ENCODE measurements at places on chromosomes 3 and 15.

- no peak for DNase-seq
These were observed 158.7 kb upstream of the UBE2E2 start for GRCh38 chr3:23044463-23044862.

GRCh38 chr3:111850537-111850936, 8.5 kb upstream of the PHLDB2 start:
- no peak for DNase-seq

DNA sequence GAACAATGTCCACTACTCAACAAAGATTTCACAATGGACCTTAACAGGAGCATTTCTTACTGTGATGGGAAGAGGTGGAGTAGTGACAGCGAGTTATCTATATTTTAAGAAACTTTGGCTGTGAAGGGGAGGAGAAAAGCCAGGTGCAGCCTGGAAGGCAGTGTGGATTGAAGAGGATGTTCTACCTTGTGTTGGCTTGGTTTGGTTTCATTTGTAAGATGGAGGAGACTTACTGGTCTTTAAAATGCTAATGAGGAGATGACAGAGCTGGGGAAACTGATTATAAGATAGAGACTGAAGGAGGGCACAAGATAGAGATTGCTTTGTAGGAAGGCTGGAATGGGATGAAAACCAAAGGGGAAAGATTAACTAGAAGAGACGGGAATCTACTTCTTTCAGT, 59.4 kb downstream of the PLOD2 start:
- DNase-seq = no peak

- no peak for DNase-seq
These were observed 299.9 kb downstream of the MECOM start for GRCh38 chr3:169363318-169364265.

GRCh38 chr15:63891079-63891767, 57.5 kb upstream of the HERC1 start:
- peak; percentile 69 for DNase-seq

- DNase-seq = no peak
These were observed 248.5 kb downstream of the RAP2B start for GRCh38 chr3:153410517-153410916.

GRCh38 chr3:49606427-49606826, 52.1 kb downstream of the BSN start:
- no peak for DNase-seq

DNA sequence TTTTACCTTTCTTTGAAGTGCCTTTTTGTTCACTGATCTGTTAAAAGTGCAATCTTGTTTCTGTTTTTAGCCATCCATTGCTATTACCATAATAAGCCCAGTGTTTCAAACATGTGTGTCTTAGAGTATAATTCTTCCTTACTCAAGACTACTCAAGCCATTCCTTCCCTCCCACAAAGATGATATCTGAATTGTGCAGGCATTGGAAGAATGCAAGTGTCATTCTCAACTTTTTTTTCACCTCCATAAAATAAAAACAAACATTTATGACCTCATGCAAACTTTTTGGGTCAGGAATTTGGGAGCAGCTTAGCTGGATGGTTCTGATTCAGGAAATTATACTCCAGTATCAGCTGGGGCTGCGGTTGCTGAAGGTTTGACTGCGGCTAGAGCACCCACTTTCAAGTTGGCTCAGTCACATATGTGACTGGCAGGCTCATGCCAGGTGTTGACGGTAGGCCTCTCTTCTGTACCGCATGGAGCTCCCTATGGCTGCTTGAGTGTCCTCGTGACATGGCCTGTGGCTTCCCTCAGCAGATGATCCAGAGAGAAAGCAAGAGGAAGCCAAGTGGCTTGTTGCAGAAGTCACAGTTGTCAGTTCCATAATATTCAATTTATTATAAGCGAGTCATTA, 490.8 kb downstream of the CNTN4 start:
- DNase-seq = no peak

GRCh38 chr3:94587291-94587690, 524.4 kb downstream of the NSUN3 start:
- DNase-seq = no peak

- no peak for DNase-seq
These were observed 26.0 kb upstream of the VIPR1 start for GRCh38 chr3:42476225-42477125.

DNA sequence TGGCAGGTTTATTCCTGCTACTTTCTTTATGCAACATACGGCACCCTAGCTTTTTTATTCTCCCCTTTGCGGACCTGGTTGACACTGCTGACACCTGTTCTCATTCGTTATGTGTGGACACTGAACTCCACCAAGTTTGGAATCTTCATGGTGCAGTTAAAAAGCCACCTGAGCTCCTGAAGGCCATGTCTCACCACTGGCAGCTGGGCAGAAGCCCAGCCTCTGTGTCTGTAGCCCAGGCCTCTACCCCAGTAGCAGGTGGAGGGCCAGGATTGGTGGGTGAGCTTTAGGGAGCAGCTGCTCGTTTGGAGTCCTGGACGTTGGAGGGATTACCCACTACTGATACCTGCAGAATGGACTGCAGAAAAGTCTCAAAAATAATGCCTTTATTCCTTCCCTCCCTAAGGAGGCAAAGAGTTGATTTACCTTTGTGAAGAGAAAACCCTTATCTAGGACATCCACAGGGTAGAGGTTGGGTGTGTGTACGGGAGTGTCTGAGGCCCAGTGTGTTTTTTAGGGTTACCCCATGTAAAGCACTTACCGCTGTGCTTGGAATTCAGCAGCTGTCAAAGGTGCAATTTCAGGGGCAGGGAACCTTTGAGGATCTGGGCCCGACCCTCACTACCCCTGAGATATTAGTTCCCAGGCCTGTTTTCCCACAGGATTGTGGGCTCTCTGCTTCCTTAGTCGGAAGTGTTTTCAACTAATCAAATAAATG, 637 bp upstream of the CCNDBP1 start:
- DNase-seq = no peak

GRCh38 chr3:69072928-69073327, 7.2 kb downstream of the UBA3 start:
- no peak for DNase-seq

- DNase-seq = no peak
These were observed 41.6 kb downstream of the GSK3B start for GRCh38 chr3:120052677-120053076.

- no peak for DNase-seq
These were observed 3.9 kb downstream of the MKRN3 start for GRCh38 chr15:23569151-23569925.

- DNase-seq = peak; percentile 17
These were observed 25.7 kb downstream of the FAM3D start for GRCh38 chr3:58640700-58641372.

- no peak for DNase-seq
These were observed 547 bp downstream of the WNT7A start for GRCh38 chr3:13879102-13879945.

- DNase-seq = no peak
These were observed 1235.5 kb downstream of the ROBO2 start for GRCh38 chr3:78275420-78275852.

DNA sequence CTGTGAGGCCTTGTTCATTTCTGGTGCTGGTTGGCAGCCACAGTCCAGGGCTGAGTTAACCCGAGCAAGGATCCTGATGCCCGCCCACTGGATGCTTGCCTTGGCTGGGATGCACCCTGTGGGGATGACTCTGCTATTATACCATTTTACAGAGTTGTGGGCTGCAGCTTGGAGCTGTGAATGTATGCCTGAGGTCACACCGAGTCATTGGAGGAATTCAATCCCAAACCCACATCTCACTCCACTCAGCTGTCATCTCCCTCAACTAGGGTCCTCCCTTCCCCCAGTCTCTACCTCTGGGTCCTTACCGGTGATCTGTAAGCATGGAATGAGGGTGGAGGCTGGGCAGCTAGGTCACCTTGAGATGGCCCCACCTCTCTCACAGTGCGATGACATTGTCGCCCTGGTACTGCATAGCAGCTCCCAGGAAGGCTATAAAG, 22.1 kb downstream of the MAPKAPK3 start:
- DNase-seq = no peak

DNA sequence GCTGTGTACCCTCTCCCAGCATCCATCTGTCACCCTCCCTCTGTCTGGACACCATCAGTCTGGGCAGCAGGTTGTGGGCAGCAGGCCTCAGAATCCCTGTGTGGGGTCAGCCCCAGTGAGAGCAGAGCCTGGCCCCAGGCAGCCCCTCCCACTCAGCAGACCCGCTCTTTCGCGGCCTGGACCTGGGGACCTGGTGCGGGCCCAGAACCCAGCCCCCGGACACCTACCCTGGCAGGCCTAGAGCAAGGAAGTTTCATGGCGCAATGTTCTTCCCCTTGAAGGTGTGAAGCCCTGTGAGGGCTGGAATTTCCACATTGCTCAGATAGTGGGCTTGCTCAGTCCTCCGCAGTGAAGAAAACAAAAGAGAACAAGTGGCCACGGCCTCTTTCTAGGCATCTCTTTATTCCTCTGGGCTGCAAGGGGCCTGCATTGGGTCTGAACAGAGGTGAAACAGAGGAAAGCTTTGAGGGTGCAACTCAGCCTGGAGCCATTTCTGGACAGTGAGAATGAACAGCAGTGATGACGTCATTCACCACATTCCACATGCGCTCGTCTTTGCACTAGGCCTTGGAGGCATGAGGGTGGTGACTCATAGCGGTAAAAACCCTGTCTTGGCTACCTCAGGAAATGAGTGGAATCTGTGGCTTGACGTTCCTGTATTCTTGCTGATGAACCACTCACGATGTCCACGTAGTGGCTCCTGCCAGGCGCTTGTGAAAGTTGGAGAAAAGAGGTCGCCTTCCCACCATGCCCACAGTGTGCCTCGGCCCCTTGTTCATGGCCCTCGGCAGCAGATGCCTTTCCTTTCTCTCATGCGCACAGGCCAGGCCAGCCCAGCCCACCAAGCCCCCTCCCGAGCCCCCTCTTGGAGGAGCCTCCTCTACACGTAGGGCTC, 66.1 kb downstream of the SLC30A4 start:
- peak; percentile 69 for DNase-seq

DNA sequence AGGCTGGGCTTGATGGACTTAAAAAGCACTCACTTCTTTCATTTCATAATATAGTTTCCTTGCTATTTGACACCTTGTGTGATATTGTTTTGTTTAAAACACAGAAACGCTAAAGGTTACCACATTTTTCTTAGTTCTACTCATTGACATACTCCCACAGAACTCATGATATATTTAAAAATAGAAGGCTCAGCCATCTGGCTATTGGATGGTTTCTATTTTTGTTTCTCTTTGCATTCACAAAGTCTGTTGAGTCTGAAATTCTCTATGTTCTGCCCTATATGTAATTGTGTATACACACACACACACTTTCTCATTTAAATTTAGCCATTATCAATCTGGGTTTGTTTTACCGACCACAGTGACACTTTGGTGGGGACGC, 128.2 kb downstream of the SOX2 start:
- no peak for DNase-seq

DNA sequence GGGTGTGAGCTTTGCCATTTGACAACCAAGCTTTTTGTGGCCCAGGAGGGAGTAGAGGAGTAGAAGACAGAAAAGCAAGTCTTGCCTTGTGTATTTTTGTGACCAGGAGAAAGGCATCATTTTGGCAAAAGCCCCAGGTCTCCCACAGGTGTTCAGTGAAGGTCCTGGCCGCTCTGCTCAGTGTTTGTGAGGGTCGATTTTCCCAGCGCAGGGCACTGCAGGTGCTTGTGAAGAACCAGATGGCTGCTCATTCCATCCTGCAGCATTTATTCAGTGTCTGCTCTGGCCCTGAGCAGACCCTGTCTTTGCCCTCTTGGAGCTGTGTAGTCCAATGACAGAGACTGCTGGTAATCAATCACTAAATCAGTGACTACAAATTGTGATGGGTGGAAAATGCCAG, 19.5 kb downstream of the TRAK1 start:
- DNase-seq = no peak

DNA sequence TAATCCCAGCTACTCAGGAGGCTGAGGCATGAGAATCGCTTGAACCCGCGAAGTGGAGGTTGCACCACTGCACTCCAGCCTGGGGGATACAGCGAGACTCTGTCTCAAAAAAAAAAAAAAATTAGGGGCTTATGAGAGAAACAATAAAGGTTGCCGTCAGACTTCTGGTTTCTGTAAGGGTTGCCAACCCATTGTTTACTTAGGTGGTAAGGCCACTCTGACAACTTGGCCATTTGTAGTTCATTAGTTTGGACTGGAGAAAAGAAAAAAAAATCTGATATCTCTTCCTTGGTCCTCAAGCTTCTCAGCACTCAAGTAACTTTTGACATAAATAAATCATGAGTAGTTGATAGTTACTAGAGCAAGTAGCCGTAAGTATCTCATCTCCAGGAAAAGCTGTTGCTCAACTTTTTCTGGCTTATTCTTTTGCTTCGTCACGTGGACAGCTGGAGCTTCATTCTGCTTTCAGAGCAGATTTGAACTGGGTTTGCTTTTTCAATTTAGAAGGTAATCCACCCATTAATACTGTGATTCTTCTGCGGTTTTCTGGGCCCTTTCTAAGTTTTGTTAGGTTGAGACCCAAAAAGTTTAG, 9.4 kb downstream of the SNX1 start:
- no peak for DNase-seq

GRCh38 chr3:153232851-153233271, 70.8 kb downstream of the RAP2B start:
- no peak for DNase-seq

DNA sequence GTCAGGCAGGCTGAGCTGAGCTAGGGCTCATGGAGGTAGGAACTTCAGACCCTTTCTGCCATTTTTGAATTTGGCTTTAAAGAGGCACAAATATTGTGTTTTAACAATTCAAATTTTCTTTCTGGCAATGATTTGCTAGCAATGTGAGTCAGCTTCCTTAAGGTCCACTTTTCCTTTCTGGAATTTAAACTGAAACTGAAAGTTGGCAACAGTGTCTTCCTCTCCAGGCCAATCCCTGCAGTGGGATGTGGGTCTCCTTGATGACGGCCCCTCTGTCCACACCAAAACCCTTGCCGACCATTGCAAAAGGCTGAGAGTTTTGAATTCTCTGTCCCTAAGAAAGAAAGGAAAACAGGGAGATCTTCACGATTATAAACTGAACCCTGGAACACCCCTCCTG, 27.1 kb downstream of the RPSA start:
- DNase-seq = no peak

DNA sequence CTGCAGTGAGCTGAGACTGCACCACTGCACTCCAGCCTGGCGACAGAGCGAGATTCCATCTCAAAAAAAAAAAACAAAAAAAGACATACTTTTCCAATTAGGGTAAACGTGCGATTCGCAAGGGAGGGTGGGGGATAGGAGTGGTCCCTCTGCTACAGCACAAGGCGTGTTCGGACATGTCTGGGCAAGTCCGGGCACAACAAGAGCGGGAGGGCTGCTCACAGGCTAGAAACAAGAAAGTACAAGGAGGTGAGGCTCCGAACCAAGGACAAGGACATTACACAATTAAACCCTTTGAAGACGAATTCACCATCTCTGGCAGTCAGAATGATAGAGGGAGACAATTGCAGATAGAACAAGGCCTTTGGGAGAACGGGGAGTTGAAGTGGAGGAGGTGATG, 32.2 kb upstream of the BCL2A1 start:
- no peak for DNase-seq

- DNase-seq = no peak
These were observed 159.0 kb upstream of the KCNH8 start for GRCh38 chr3:18989237-18989795.

All from effector memory CD8-positive, alpha-beta T cell (primary cell).